Neural progenitor cell (in vitro differentiated cells): ENCODE measurements at places on chromosomes 16 and 17.

DNA sequence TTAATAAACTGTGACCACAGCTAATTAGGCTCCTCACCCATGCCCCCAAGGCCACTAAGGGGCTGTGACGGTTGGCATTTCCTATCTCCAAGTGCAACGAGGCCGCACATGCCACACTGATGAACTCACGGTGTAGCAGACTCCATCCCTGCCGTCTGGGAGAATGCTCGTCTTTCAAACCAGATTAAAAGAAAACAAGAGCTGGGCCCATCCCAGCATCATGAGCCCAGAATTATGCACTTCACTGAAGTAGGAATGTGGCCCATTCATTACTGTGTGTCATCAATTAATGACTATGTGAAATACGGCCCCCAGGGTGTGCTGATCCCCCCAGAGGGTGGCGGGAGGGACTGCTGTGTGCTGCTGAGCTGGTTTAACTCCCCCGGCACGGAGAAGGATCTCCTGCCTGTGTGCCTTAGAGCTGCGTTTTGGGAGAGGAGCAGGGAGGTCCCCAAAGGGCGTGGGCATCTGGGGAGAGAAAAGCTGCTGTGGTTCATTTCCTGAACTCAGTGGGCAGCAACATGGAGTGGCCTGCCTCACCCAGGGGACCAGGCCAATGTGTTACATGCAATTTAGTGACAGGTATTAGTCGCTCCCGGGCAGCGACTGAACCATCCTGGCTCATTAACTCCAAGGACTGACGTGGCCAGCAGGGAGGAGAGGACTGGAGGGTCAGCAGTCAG is 194.5 kb downstream of the FOXL1 start:
- DNase-seq = peak; percentile 85

DNA sequence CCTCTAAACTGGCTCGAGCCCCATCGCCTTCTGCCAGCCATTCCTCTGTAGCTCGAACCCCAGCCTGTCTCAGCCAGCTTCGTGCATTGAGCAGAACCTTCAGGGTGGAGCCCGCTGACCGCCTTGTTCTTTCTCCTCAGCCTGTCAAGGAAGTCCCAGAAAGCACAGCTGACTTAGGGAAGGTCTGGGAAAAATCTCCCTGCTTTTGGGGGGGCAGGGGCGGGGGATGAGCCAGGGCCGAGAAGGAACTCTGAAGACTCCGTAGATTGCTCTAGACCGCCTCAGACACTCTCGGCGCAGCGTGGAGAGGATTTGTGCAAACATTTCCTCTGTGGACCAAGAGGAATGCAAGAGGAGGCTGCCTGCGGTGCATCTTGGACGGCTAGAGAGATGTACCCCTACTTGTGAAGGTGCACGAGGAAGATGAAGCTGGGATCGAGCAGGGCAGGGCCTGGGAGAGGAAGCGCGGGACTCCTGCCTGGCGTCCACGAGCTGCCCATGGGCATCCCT is at the start of gene GLP2R:
GLP2R (plus strand) TSS at position 284 of the 510 bp plus-strand sequence; CDS start at position 424, 140 bp downstream.
- DNase-seq = no peak

- no peak for DNase-seq
Observed at GRCh38 chr17:66399441-66399840, 97.0 kb downstream of the PRKCA start.

GRCh38 chr17:59810894-59811153 is 81.9 kb downstream of the TUBD1 start:
- no peak for DNase-seq
